ENCODE measurements at places on chromosomes 2 and 18. TPM values are rescaled to one million over a fixed set of nuclear protein-coding genes. Genes with fewer than 3 reads are reported as not detected.

DNA sequence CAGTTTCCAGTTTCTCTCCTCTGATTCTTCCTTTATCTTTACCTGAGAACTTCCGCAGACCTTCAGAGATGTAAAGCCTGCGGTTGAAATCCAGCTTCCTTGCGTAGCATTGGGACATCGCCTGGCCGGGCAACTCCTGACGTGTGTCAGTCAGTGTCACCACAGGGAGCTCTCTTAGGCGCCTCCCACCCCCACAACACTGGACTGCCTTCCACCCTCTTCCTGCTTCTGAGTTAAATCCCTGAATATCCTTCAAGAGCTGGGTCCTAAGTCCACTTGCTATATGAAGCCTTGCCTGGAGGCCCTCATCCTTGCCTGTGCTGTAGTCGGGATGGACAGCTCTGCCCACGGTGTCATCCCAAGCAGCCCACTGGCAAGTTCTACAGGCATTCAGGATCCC is 179.4 kb downstream of the SEPTIN10 start:
- no peak for DNase-seq
- H3K27me3 ChIP-seq = peaks cover 5% of the 10 kb centered on the region
- no peak overlapping the region for H3K27ac ChIP-seq

DNA sequence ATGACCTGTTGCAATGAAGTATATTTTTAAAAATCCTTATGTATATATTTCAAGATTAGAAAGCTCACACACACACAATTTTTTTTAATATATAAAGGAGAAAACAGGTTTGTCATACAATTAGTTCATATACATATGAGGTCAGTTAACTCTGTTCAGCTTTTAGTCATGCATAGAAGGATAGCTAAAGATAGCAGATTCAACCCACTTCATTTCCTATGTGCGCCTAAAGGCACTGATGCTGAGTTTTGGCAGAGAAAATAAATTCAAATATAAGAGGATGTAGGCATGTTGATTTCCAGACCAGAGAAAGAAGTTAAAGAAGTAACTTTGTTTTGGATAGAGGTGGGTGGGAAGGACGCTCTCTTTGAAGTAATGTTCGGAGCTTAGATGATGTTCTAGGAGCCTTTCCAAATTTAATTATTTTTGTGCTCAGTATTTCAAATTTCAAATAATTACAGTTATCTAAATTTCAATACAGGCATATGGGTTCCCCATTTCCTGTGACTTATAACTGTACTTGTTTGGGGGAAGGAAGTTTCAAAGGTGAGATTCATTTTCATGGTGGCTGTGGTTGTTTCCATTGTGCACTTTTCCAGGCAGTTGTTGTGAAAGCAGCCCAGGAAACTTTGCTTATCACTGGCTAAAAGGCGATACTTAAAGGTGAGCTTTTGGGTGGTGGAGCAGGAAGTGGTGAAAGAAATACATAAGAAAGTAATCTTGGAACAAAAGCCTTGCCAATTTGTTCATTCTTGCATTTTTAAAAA is 523.4 kb upstream of the FANCL start:
- no peaks in the 10 kb centered on the region for H3K4me1 ChIP-seq
- no peak for DNase-seq
- no peaks in the 10 kb centered on the region for H3K36me3 ChIP-seq
- peaks cover 16% of the 10 kb centered on the region for H3K27me3 ChIP-seq
- no peak overlapping the region for H3K27ac ChIP-seq

DNA sequence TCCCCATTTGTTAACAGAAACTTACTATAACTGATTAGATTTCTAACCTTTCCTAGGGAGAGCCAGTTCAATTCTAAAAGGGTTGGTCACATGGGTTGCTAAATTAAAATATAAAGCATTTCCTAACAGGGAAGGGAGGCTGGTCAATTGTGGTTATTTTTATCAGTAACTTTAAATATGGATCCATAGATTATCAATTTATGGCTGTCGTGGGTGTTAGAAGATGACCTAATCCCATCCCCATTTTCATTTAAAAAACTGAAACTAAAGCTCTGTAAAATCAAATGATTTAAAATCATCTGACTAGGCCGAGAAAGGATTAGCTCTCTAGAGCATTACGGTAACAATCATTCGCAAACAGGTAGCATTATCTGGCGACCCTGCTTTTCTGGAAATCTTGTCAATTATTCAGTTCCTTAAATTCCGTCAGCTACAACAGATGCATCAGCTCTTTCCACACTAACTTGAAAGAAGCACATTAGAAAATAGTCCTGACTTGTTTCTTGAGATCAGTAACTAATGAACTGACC is 953 bp upstream of the HNRNPA3 start:
- no peak for DNase-seq
- peak overlapping the region; percentile 100 for H3K27ac ChIP-seq
- H3K27me3 ChIP-seq = no peaks in the 10 kb centered on the region
- H3K36me3 ChIP-seq = peaks cover 32% of the 10 kb centered on the region

- no peak overlapping the region for H3K4me3 ChIP-seq
- peaks cover 7% of the 10 kb centered on the region for H3K4me1 ChIP-seq
- peaks cover 7% of the 10 kb centered on the region for H3K27me3 ChIP-seq
- no peak for DNase-seq
Observed at GRCh38 chr2:74927621-74928020, 30.8 kb upstream of the POLE4 start.

DNA sequence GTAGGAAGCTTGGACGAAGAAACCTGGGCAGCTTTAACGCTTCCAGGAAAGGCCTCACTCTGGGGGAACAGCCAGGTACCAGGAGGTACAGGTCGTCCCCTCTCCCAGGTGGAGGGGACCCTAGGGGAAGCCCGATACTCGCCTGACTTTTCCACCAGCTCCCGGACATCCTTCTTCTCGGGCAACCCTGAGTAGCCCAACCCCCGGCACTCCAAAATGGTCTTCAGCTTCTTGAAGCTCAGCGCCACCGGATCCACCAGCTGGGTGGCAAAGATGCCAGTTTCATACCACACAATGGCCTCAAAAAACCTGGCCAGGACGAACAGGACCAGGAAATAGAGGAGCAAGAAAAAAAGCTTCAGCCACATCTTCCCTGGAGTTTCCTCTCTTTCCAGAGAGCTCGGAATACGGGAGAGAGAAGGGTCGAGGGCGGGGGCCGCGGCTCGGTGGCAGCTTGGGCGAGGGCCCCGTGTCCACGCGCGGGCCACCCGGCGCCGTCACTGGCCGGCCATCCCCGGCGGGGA is 1.1 kb downstream of the RNF103 start:
- peaks cover 26% of the 10 kb centered on the region for H3K4me1 ChIP-seq
- DNase-seq = peak; percentile 46
- peak overlapping the region; percentile 93 for H3K4me3 ChIP-seq
- peaks cover 7% of the 10 kb centered on the region for H3K27me3 ChIP-seq

- no peak overlapping the region for H3K27ac ChIP-seq
- no peaks in the 10 kb centered on the region for H3K27me3 ChIP-seq
- H3K36me3 ChIP-seq = no peaks in the 10 kb centered on the region
- no peaks in the 10 kb centered on the region for H3K4me1 ChIP-seq
- no peak overlapping the region for H3K4me3 ChIP-seq
Observed at GRCh38 chr2:221969830-221970144, 329.0 kb downstream of the PAX3 start.

GRCh38 chr2:179614121-179614520 is 247.3 kb downstream of the ZNF385B start:
- no peak for DNase-seq
- no peaks in the 10 kb centered on the region for H3K4me1 ChIP-seq
- no peaks in the 10 kb centered on the region for H3K27me3 ChIP-seq
- no peak overlapping the region for H3K4me3 ChIP-seq

- peaks cover 27% of the 10 kb centered on the region for H3K27me3 ChIP-seq
- DNase-seq = no peak
- H3K27ac ChIP-seq = peak overlapping the region; percentile 0
Observed at GRCh38 chr2:105426626-105427292, 27.9 kb upstream of the FHL2 start.

- H3K36me3 ChIP-seq = no peaks in the 10 kb centered on the region
- H3K4me3 ChIP-seq = no peak overlapping the region
- peaks cover 14% of the 10 kb centered on the region for H3K4me1 ChIP-seq
- no peak overlapping the region for H3K27ac ChIP-seq
Observed at GRCh38 chr2:100110614-100111000, 31.8 kb downstream of the AFF3 start.

DNA sequence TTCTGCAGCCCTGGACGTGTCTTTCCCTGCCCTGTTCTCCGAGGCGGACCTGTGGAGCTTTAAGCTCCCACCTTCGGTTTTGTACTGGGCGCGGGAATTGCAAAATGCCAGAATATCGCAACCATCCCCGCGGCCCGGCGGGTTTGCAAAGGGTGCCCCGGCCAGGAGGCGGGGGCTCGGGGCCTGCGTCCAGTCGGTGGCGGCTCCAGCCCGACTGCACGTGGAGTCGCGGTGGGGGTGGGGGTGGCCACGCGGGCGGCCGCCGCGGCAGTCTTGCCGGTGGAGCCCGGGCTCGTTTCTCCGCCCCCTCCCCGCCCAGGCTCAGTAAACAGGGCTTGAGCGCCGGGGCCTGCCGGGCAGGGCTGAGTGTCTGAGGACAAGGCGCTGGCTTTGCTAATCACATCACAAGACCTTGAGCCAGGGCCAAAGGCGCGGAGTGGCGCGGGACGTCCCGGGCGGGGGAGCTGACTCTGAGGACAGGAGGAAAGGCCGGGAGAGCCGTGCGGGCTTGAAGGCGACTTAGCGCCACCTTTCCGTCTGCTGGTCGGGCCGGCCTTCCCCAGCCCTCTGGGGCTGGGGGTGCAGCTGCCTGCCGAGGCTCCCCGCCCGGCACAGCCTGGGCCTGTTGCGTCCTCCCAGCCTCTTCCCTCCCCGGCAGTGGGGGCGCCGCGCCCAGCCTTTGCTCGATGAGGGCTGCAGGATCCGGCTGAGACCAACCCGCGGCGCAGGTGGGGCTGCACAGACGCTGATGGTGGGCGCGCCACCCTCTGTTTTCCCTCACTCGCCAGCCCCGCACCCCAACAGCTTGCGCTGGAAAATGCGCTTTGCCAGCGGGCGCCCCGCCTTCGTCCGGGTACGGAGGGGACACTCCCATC is 786 bp upstream of the ZFP36L2 start:
- no peaks in the 10 kb centered on the region for H3K27me3 ChIP-seq
- peaks cover 28% of the 10 kb centered on the region for H3K36me3 ChIP-seq
- peak; percentile 79 for DNase-seq
- peak overlapping the region; percentile 91 for H3K4me3 ChIP-seq
- peak overlapping the region; percentile 90 for H3K27ac ChIP-seq

- peaks cover 6% of the 10 kb centered on the region for H3K27me3 ChIP-seq
- H3K4me1 ChIP-seq = no peaks in the 10 kb centered on the region
- H3K36me3 ChIP-seq = no peaks in the 10 kb centered on the region
- no peak for DNase-seq
Observed at GRCh38 chr2:129080715-129081476, 762.2 kb upstream of the HS6ST1 start.

DNA sequence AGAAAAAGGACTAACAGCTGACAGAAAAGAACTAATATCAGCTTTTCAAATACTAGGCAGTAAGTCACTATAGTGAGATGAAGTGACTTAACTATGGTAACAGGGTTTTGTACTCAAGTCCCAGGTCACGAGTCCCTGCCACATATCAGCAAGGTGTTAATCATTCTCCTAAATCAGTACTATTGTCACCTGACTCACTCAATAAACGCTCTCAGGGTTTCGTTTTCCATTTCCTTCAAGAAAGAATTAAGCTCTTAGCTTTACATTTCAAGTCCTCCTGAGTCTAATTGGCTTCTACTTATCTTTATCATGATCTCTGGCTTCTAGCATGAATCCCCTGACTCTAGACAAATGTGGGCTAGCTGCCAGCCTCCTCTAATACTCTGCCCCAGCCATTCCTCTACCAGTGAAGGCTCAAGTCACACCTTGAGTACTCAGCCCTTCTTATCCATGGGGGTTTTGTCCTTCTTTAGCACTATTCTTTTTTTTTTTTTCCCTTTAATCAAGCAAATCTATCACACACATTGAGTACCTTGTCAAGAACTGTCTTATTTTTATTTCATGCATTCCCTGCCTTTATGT is 20.0 kb downstream of the BUB1 start:
- peaks cover 48% of the 10 kb centered on the region for H3K36me3 ChIP-seq
- H3K4me3 ChIP-seq = no peak overlapping the region
- H3K27me3 ChIP-seq = no peaks in the 10 kb centered on the region
- H3K4me1 ChIP-seq = peaks cover 7% of the 10 kb centered on the region
- no peak overlapping the region for H3K27ac ChIP-seq

The C1GALT1C1L gene
- total RNA-seq = not detected

The LYPD1 gene
- total RNA-seq = not detected

The TGFA gene
- total RNA-seq = 0.86 TPM

The L3MBTL4 gene
- total RNA-seq = 0.08 TPM

The QPCT gene
- total RNA-seq = 1.1 TPM

Data from activated naive CD8-positive, alpha-beta T cell treated with anti-CD3 and anti-CD28 coated beads, Interleukin-2, amount 10 ng/mL, durations not matched to agents 7 days and 5 days (primary cell).